Activated CD4-positive, alpha-beta T cell treated with anti-CD3 and anti-CD28 coated beads for 36 hours (primary cell): ENCODE measurements at places on chromosomes 4 and X. TPM values are rescaled to one million over a fixed set of nuclear protein-coding genes. Genes with fewer than 3 reads are reported as not detected.

Gene NEK1
- 12.2 TPM for total RNA-seq

Gene PAGE5
- 0.49 TPM for total RNA-seq

Gene ENAM
- not detected for total RNA-seq

Gene DUSP21
- not detected for total RNA-seq

Gene PDCL2
- not detected for total RNA-seq

Gene SMIM31
- not detected for total RNA-seq

Gene PLRG1
- total RNA-seq, result 125 TPM

Gene WAS
- total RNA-seq, result 102 TPM

- DNase-seq, result no peak
Observed at GRCh38 chrX:50456712-50457484, 13.7 kb downstream of the DGKK start.

DNA sequence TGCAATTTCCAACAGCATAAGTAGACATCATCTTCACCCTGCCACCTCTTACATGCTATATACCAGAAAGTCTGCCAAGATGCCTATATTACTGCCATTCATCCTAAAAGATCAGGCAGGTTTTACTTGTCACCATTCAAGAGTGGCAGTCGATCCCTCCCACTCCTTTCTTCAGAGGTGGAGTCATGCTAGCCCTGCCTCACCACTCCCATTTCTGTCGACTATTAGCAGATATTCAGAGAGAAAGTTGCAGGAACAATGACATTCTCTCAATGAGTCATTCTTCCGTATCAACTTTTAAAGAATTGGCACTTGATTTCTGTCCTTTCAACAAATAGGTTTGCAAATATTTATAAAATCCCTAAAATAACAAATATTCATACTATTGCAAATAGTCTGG lies 1060.1 kb downstream of the ADGRL3 start:
- DNase-seq, result no peak

DNA sequence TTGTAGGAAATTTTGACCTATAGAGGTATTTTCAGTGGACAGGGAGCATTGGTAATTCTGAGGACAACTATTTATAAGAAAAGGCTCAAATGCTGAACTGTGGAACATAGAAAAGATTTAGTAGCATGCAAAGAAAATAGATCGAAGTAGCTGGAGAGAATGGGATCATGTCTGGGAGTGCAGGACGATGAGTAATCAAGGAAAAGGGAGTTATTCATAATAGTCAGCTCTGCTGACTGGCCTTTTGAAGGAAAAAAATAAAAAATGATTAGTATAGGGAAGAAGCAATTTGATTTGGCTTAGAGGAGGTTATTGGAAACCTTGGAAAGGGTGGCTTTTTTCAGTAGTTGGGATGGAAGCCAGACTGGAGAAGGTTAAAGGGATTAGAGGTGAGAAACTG lies 22.9 kb upstream of the ANK2 start:
- DNase-seq, result no peak

GRCh38 chr4:181548873-181549575 lies 694.2 kb upstream of the TENM3 start:
- DNase-seq, result no peak

DNA sequence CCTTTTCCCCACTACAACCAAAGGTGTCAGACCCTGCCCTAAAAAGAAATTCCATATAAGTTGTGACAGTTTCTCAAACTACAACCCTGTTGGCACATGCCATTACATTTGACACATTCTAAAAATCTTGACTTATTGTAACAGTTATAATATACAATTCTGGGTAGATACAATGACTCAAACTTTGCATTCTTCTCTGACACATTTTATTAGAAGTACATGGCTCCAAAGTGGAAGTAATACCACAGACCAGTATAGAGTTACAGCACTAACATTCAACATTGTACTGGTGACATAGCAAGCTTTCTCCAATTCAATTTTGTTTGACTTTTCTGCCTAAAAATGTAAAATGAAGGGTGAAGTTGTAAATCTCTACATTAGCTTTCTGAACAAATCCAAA lies 196.6 kb upstream of the ETNPPL start:
- DNase-seq, result no peak

DNA sequence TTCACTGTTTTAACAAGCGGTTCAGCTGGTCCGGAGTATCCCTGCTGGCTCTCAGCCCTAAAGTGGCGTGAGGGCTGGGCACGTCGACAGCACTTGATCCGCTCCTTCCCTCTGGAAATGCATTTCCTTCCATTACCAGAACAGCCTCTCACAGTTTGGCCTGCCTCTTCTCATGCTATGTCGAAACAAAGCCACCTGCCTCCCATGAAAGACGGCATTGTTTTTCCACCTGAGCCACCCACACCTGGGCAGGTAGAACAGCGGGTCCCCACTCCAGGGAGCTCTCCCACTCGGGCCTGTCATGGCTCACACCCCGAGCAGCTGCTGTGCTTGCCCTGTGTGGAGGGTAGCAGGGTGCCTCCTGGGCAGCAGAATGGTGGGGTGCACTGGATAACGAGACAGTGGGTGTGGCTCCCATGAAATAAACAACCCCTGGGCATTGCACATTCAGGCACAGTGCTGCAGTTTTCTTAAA lies 86.2 kb downstream of the FHDC1 start:
- no peak for DNase-seq

- no peak for DNase-seq
Observed at GRCh38 chr4:186703510-186703909, 20.1 kb downstream of the FAT1 start.

DNA sequence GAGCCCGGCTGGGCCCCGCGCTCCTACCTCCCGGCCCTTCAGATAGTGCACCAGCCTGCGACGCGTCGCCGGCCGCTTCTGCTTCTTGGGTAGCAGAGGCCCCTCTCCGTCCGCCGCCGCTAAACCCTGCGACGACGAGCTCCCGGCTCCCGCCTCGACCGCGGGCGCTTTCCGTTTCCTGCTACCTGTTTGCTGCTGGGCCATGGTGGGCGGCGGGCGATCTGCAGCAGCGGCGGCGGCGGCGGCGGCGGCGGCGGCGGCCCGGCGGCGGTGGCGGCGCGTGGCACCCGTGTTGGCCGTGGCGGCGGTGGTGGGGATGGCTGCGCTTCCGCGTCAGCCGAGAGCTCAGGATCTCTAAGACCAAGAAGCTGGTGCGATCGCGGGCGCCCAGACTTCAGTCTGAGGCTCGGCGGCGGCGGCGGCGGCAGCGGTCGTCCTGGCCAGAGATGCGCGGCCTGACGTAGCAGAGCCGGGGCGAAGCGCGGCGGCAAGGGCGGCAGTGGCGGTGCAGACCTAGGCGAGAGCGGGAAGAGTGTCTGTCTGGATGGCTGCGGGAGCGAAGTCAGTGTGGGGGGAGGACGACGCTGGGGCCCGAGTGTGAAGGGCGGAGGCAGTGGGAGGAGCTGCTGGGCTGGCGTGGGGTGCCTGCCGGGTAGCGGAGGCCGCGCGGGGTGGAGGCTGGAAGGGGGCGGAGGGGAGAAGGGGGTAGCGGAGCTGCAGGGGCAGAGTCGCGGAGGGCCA lies at the start of gene DCAF12L2:
TSS of gene DCAF12L2 (minus strand) at position 569 of the 741 bp plus-strand sequence. CDS start at position 204, 365 bp downstream.
- peak; percentile 26 for DNase-seq

DNA sequence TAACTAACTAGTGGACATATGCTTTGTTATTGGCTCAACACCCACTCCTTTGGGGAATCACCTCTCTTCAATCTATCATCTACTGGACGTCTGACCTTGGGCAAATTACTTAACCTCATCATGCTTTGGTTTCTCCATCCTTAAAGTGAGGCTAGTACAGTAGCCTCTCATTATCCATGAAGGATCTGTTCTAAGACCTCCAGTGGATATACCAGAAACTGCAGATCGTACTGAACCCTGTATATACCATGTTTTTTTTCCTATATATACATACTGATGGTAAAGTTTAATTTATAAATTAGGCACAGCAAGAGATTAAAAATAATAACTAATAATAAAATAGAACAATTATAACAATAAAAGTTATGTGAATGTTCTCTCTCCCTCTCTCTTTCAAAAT lies 56.2 kb downstream of the HMGB3 start:
- DNase-seq, result no peak

GRCh38 chr4:179927473-179927872 lies 2315.7 kb upstream of the TENM3 start:
- DNase-seq, result no peak

DNA sequence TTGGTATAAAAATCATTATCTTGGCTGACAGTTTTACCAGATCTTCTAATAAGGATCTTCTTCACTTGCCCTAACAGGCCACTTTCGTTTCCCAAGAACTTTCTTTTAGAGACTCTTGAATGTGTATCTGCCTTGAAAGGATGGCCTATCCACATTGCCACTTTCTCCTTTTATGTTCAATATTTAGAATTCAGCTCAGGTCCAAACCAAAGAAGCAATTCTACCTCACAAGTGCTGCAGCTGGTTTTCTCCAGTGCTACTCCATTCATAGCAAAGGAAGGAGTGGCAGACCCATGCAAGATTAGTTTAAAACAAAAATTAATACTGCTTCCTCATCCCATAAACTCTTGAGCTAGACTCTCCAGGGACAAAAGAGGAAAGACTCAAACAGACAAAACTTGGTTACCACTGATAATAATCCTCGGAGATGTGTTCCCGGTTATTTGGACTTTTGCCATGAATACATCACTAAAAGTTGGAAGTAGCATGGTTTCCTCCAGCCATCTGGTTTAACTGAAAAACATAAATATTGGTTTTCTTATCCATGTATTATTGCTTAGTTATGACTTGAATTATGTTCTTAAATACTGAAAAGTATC lies 401.8 kb downstream of the PABPC4L start:
- DNase-seq, result no peak

DNA sequence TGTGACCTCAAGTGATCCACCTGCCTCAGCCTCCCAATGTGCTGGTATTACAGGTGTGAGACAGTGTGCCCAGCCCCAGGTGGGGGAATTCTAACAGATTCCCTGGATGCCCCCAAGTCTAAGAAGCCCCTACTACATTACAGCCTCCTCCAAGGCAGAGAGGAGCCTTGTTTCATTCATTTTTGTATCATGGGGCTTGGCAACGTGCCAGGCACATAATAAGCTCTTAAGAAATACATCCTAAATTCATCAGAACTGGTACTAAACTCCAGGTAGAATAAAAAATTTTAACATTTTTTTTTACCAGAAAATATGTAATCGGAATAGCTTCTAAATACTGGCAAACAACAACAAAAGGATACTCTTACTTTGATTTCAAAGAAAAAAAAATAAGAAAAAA lies 127.1 kb downstream of the CHIC2 start:
- DNase-seq, result no peak

GRCh38 chr4:62560858-62561257 lies 1360.7 kb downstream of the ADGRL3 start:
- no peak for DNase-seq

- no peak for DNase-seq
Observed at GRCh38 chr4:128596115-128596514, 213.4 kb upstream of the JADE1 start.

DNA sequence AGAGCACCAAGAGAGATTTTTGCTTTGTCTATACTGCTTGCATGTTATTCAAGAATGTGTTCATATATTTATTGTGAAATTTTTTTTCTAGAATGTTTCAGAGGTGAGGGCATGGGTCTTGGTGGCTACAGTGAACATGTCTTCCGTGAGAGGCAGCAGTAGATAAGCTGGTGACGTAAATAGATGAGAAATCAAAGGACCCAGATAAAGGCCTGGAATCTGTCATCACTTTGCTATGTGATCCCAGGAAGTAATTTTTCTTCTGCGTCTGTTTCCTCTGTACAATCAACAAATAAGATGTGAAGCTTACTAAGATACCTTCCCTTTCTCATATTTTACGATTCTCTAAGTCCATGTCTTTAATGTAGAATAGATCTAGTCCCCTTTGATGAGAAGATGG lies 129.1 kb downstream of the COL4A6 start:
- no peak for DNase-seq

GRCh38 chr4:60216752-60217151 lies 983.4 kb upstream of the ADGRL3 start:
- DNase-seq, result no peak
